ENCODE measurements at places on chromosomes 4 and X.

- no peak for DNase-seq
Measured at GRCh38 chr4:146368209-146368608, 153.5 kb downstream of the SLC10A7 start.

GRCh38 chrX:125577479-125577878, 257.8 kb downstream of the TEX13C start:
- DNase-seq, result no peak

GRCh38 chr4:153204247-153204671, at the start of gene TRIM2:
TRIM2 (plus strand) TSS chr4:153204443; CDS start chr4:153204531, 88 bp downstream.
- DNase-seq, result no peak

- DNase-seq, result no peak
Measured at GRCh38 chrX:135308345-135308855, 880 bp upstream of the ETDC start.

- DNase-seq, result no peak
Measured at GRCh38 chr4:86991994-86992393, 57.2 kb downstream of the AFF1 start.

- DNase-seq, result no peak
Measured at GRCh38 chrX:111896148-111896547, 20.2 kb downstream of the TRPC5OS start.

- no peak for DNase-seq
Measured at GRCh38 chr4:48470570-48470969, 12.6 kb upstream of the SLC10A4 start.

GRCh38 chr4:41420541-41420940, 117.4 kb upstream of the LIMCH1 start:
- DNase-seq, result no peak

GRCh38 chr4:176622251-176622948, 170.3 kb downstream of the VEGFC start:
- no peak for DNase-seq

GRCh38 chrX:109830704-109831206, 97.7 kb upstream of the ACSL4 start:
- DNase-seq, result peak; percentile 87

GRCh38 chr4:113122066-113122465, 72.6 kb downstream of the ANK2 start:
- DNase-seq, result no peak

GRCh38 chr4:118848901-118849300, 13.0 kb upstream of the SEC24D start:
- DNase-seq, result no peak

DNA sequence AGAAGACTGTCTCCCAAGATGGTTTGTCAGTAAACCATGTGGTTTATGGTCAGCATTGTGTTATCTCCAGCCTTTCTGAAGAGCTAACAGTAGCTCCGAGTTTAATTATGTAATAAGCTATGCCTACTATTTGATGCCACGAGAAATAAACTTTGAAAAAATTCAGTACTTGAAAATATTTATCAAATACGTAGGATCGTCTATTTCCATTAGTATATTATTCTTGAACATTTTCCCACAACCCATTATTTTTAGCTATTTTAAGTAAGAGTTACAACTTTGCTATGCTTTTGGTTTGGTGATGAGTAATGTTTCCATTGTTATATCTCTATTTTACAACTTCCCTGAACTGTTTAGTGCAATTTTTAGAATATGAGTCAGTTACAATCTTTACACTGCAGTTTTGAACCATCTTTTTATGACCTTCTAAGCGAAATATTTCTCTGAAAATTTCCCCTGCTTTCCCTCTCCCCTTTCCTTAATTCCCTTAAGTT, 44.5 kb upstream of the TRIM2 start:
- peak; percentile 30 for DNase-seq

Data from inflammatory macrophage treated with lipopolysaccharide for 4 hours (primary cell).